G401 (cell line): ENCODE measurements at places on chromosomes 1 and 21.

- DNase-seq = no peak
Observed at GRCh38 chr1:47621977-47622376, 184.1 kb downstream of the FOXD2 start.

- DNase-seq = no peak
Observed at GRCh38 chr21:44366586-44367211, 13.3 kb downstream of the TRPM2 start.

- DNase-seq = no peak
Observed at GRCh38 chr21:42769183-42769819, 110.0 kb downstream of the WDR4 start.

DNA sequence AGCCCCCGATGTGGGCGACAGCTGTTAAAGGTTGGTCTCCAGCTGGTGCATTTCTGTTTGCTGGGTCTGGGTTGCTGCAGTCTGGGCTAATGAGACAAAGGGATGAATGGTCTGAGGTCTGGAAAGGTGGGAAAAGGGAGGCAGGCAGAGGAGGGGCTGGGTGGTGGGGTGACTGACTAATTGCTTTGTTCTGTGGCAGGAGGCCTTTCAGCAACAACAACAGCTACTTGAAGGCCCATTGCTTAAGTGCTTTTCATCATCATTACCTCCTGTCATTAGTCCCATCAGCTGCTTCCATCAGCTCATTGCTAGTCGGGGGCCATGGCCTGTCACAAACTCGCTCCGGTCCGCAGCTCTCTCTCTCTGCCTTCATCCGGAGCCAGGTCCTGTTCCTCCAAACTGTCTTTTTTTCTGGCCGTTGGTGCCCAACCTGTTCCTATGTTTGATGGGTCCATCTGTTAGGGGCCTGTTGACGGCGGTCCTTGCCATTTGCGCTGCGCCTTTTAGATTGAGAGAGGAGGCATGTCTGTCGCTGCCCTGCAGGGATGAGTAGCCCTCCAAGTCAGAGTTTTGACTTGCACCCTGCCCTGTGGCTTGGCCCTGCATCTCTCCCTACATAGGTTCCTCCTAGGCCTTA is 105.6 kb upstream of the PLXNA2 start:
- DNase-seq = peak; percentile 41

GRCh38 chr21:40827509-40827908 is 19.4 kb downstream of the DSCAM start:
- DNase-seq = no peak

DNA sequence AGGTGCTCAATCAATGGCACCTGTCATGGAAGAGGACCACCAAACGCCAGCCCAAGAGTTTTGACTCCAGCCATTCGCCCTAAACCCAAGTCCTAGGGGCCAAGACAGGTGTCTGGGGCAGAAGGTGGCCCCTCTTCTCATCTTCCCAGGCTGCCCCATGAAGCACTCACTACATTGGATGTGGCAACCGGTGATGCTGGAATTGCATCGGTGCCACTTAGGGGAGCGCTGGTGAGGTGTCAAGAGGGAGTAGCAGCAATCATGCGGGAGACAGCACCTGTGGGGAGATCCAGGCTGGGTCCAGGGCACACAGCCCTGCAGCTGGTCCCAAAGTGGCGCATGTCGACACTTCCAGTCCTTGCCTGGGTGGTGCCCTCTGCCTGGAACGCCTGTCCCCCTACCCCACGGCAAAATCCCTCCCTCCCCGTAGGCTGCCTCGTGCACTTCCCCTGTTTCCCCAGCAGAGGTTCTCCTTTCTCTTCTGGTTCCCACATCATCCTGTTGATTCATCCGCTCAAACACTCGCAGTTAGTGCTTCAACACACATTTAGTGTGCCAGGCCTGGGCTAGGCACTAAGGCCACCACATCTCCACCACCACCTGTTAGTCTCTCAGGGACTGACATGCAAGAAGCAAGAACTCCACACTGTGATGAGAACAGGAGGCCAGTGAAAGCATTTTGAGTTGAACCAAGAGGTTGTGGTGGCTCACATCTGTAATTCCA is 18.5 kb downstream of the PLA2G2D start:
- DNase-seq = peak; percentile 58

GRCh38 chr1:202565890-202566602 is 144.2 kb downstream of the SYT2 start:
- no peak for DNase-seq

DNA sequence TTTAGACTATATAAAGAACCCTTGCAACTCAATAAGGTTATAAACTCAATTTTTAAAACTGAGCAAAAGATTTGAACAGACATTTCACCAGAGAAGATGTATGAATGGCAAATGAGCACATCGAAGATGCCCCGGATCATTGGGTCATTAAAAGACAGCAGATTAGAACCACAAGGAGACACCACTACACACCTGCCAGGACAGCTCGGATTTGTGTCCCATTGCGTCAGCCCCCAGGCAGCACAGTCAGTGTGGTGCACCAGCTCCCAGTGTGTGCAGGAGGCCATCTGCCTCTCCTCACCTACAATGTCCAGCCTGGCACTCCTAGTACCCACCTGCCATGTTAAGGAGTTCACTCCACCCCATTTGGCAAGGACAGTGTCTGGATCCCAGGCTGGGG is 61.1 kb upstream of the LRP8 start:
- no peak for DNase-seq

DNA sequence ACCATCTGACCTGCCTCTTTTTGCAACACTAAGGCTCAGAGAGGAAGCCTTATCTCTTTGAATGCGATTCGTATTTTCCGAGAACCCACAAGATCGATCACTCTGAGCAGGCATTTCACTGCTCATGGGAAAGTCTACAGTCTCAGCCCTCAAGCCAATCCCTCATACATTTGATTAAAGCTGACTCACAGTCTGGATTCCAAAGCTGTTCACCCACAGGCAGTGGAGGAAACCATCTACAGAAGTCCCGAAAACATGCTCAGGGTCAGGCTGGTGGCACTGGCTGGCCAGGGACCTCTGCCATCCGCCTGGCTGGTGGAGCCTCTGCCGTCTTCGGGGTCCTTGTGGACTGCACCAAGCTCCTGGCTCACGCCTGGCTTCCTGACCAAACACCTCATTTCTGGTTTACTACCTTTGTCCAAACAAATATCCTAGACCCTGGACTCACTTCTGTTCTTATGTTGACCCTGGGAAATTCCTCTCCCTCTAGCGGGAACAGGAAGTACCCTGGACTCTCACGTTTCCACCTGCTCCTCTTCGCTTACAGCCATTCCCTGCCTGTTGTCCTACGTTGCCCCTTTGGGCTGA is 650.0 kb downstream of the SMYD3 start:
- DNase-seq = no peak

- no peak for DNase-seq
Observed at GRCh38 chr1:160827418-160827817, 31.4 kb downstream of the LY9 start.

DNA sequence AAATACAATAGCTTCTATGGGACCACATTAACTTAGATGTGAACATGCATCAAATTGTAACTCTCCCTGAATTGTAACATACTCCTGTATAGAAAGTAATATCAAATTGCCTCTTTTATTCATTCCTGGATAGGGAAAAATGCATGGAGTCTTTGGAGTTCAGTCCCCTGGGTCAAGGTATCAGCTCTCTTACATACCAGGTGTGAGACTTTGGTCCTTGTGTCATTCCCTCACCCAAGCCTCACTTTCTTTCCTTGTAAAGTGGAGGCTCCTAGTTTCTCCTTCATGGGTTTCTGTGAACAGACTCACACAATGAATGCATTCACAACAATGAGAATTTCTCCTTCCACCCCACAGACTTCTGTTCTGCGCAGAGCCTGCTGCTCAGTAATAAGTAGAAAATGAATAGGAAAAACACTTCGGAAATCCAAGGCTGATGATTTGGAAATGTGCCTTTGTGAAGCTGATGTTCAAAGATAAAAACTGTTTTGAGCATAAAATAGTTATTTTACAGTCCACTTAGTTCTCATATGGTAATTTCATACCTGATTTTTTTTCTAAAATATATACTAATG is 185.3 kb downstream of the AK5 start:
- no peak for DNase-seq

GRCh38 chr1:221723848-221724236 is 18.0 kb downstream of the DUSP10 start:
- DNase-seq = no peak

DNA sequence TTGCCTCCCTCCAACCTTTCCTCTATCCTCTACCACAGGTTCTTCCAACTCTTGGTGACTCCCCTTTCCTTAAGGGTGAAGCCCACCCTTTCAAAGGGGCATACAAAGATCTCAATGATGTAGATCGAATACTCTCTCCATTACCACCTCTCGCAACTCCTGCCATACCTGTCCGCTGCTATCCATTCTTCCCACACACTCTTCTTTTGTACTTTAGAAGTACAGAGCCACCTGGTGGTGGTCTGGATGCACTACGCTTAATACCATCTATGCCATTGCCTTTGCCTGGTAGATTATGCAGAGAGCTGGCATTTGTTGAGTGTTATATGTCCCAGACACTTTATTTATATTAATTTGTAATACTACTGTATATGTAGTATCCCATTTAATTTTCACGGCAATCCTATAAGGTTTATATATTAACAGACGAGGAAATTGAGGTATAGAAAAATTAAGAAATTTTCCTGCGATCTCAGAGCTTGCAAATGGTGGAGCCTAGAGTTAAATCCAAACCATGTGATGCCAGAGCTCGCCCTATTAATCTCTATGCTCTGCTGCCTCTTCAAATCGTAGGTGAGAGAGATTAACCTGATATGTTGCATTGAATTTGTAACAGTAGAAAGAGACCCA is 22.9 kb downstream of the TSHB start:
- peak; percentile 53 for DNase-seq

DNA sequence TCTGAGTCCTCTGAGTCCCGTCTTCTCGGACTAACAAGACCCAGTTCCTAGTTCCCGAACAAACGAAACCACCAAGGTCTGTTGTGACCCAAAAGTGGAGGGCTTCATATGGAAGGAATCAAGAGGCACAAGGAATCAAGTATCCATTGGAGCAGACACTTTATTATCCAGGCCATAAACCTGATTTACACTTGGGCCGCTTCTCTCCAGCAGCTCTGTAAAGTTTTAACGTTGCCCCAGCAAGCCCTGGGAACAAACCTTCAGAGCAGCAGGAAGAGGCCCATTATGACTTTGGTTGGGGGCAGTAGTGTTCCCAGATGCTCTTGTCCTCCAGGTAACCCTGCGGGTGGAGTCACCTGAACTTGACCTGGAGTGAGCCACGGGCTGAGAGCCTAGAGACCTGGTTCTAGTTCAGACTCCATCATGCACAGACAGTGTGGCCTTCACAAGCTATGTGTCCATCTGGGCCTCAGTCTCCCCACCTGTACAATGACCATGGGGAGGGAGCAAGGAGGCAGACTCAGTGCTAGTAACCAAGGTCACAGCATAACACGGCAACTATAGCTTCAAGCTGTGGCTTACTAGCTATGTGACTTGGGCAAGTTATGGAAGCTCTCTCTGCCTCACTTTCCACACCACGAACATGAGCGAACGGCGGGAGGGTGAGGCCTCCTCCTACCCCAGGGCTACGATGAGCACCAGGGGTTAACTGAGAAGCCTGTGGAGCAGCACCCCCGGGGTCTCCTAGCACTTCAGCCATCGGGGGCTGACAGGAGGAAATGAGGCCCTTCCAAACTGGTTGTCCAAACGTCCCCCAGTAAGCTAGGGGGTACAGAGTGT is 95.7 kb downstream of the GLIS1 start:
- no peak for DNase-seq

- DNase-seq = no peak
Observed at GRCh38 chr1:29746076-29746665, 509.8 kb downstream of the PTPRU start.

GRCh38 chr1:109885589-109885988 is 25.1 kb upstream of the CSF1 start:
- DNase-seq = no peak

- no peak for DNase-seq
Observed at GRCh38 chr1:215282557-215282956, 200.0 kb downstream of the KCNK2 start.

DNA sequence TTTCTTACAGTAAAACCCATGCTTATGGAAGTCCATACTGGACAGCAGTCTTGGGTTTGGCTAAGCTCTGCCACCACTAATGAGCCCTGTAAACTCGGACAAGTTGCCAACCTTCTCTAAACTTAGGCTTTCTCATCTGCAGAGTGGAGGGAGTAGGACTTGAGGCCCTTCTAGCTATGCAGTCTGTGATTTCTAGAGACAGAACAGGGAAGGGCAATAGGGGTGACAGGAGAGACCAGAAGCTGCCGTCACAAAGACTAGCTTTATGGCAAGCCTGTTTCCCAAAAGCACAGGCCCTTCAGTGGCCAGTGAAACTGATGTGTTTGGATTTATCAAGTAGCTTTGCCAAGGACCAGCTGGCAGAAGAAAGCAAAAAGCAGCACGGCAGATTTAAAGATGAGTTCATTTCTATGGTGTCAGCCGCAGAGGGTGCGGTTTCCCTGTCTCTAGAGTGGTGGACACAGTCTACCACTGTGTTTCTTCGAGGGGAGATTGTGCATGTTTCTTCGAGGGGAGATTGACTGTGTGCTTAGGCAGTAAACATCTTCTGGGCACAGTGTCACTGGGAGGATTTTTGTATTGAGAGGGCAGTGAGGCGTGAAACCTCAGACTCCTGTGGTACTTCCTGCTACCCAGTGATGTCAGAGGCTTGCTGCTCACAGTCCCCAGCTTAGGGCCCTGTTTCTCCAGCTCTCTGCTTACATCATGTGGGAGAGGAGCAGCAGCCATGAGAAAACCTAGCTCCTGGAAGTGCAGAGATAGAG is 119.0 kb downstream of the ROR1 start:
- peak; percentile 91 for DNase-seq

DNA sequence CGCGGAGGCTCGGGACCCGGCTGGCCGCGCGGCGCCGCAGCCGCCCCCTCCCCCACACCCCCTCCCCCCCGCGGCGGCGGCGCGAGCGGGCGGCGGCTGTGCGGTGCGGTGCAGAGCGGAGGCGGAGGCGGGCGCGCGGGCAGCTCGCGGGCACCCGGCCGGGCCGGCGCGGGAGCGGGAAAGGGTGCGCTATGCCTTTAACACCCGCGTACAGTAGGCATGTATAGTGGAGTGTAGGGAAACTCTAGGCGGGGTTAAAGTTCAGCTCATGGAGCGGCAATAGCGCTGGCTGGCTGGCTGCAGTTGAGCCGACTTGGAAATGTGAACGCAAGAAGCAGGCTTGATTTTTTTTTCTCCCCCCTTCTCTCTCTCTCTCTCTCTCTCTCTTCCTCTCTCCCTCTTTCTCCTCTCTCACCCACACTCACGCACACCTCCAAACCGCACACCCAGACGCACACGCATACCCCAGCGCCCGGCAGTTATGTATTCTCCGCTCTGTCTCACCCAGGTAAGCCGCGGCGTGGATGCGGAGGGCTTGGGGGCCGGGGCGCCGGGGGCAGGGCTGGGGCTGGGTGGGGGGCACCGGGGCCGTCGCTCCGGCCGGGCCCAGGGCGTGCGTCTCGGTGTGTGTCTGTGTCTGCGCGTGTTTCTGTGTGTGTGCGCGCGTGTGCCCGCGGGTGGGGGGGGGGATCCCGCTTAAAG is at the start of gene NFIA:
Gene NFIA (plus strand): TSS at position 251 of the 702 bp plus-strand sequence.
- DNase-seq = peak; percentile 73

DNA sequence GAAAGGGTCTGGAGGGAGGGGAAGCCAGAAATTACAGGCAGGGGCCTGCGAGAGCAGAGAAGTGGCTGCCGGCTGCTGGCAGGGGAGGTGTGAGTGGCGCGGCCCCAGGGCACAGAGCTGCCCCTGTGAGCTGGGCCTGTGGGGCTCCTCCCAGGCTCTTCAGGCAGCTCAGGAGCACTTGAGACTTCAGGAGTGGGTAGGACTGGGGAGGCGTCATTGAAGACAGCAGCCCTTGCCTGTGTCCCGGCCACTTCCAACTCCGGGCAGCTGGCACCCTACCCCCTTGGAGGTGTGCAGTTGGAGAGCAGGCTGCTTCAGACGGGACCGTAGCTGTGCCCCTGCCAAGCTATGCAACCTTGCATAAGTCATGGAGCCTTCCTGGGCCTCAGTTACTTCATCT is 87.5 kb upstream of the ACTL8 start:
- DNase-seq = no peak

- peak; percentile 41 for DNase-seq
Observed at GRCh38 chr1:41919131-41919530, 409 bp upstream of the HIVEP3 start.
